Dermis blood vessel endothelial cell (primary cell): ENCODE measurements at places on chromosomes 12 and 14. TPM values are rescaled to one million over a fixed set of nuclear protein-coding genes. Genes with fewer than 3 reads are reported as not detected.

The INHBC gene
- total RNA-seq: not detected in 2 replicates

The VWF gene
- total RNA-seq: 3,052 and 3,683 TPM in 2 replicates

The KRT82 gene
- total RNA-seq: not detected in 2 replicates

The LLPH gene
- 3.4 and 16.7 TPM in 2 replicates for total RNA-seq

The CCDC63 gene
- not detected in 2 replicates for total RNA-seq

The GALNT6 gene
- total RNA-seq: 19.9 and 38.8 TPM in 2 replicates

The DEPDC4 gene
- total RNA-seq: 0.17 and 0.33 TPM in 2 replicates

The C1RL gene
- total RNA-seq: 26.7 and 28.8 TPM in 2 replicates

The PTPRB gene
- 135 and 169 TPM in 2 replicates for total RNA-seq

The PMCH gene
- total RNA-seq: 0.23 TPM in 1 of 2 replicates, not detected in the other

The LMNTD1 gene
- total RNA-seq: 0.19 TPM in 1 of 2 replicates, not detected in the other

The IGF1 gene
- 0.34 and 1.0 TPM in 2 replicates for total RNA-seq

The KLRD1 gene
- total RNA-seq: 0.19 and 0.34 TPM in 2 replicates

The NGB gene
- 0.05 TPM in 1 of 2 replicates, not detected in the other for total RNA-seq

The C12orf50 gene
- total RNA-seq: not detected in 2 replicates

The PA2G4 gene
- 106 and 276 TPM in 2 replicates for total RNA-seq

The KIF26A gene
- 23.8 and 31.8 TPM in 2 replicates for total RNA-seq

The HOXC6 gene
- total RNA-seq: under 0.01 and 0.05 TPM in 2 replicates

The MMP19 gene
- 0.68 and 1.1 TPM in 2 replicates for total RNA-seq

The PLXNC1 gene
- 0.17 and 0.23 TPM in 2 replicates for total RNA-seq

The MDGA2 gene
- not detected in 2 replicates for total RNA-seq

The NR4A1 gene
- 0.70 and 3.1 TPM in 2 replicates for total RNA-seq

The DEGS2 gene
- total RNA-seq: 0.68 and 2.0 TPM in 2 replicates

The RTL1 gene
- total RNA-seq: not detected in 2 replicates

The CFAP73 gene
- total RNA-seq: not detected in 2 replicates

The MYF5 gene
- not detected in 2 replicates for total RNA-seq

The GPHB5 gene
- total RNA-seq: not detected in 2 replicates

The RNFT2 gene
- 2.2 and 2.9 TPM in 2 replicates for total RNA-seq

The KRT85 gene
- total RNA-seq: not detected in 2 replicates

The ESPL1 gene
- total RNA-seq: 4.8 and 16.5 TPM in 2 replicates

The GCN1 gene
- 162 and 166 TPM in 2 replicates for total RNA-seq

The ACOT6 gene
- not detected in 2 replicates for total RNA-seq

The PLBD1 gene
- total RNA-seq: 0.34 and 1.4 TPM in 2 replicates

The YLPM1 gene
- 32.3 and 45.9 TPM in 2 replicates for total RNA-seq

The TWF1 gene
- total RNA-seq: 127 and 157 TPM in 2 replicates
